ENCODE measurements at places on chromosomes 5 and 9.
A peak's percentile ranks its signal among the peaks of the same experiment; 100 is the strongest.

DNA sequence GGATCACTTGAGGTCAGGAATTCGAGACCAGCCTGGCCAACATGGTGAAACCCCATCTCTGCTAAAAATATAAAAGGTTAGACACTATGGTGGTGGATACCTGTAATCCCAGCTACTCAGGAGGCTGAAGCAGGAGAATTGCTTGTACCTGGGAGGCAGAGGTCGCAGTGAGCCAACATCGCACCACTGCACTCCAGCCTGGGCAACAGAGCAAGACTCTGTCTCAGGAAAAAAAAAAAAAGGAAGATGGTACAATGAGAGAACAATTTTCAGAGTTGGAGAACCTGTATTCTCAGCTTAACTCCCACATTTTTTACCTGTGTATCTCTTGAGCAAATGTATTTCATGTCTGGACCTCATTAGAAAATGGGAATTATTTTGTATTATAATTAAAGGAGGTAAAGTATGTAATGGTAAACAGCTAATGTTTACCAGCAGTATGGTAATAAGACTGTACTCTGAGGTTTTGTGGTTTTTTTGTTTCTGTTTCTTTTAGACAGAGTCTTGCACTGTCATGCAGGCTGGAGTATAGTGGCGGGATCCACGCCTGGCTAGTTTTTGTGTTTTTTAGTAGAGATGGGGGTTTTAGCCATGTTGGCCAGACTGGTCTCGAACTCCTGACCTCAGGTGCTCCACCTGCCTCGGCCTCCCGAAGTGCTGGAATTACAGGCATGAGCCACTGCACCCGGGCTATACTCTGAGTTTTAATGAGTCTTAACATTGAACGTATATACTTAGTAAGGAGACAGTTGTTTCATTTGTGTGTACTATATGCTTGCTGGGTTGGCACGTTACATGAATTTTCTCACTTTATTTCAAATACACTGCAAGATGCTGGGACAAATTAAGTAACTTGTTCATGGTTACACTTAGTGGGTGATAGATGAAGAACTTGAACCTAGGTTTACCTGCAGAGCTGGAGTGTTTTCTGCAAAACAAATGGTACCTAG lies 16.2 kb downstream of the UHRF2 start:
- DNase-seq: no peak

DNA sequence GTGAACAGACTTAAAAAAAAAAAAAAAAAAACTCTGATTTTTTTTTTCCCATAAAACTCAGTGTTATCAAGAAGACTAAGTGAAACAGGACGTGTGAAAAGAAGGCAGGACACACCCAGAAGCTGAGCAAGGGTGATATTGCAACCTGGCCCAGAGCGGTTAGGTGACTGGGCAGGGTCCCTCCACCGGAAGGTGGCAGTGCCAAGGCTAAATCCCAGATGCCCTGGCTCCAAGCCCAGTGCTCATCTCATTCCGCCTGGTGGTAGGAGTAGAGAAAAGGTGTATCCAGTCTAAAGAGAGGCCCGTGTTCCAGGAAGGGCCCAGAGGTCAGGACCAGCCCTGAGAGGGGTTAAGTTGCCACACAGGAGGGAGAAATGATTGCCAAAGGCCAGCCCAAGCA lies 51.5 kb upstream of the SAP30L start:
- no peak for DNase-seq

- no peak for DNase-seq
These were observed 37.2 kb upstream of the UBAP2 start for GRCh38 chr9:34085581-34086500.

- no peak for DNase-seq
These were observed 72.6 kb downstream of the SH3RF2 start for GRCh38 chr5:146009020-146009419.

- DNase-seq: peak; percentile 51
These were observed 93.9 kb downstream of the EFNA5 start for GRCh38 chr5:107576736-107577393.

- no peak for DNase-seq
These were observed 11.4 kb upstream of the DNAH5 start for GRCh38 chr5:13955896-13956295.

Measured in ELF-1 (cell line).